ENCODE measurements at places on chromosomes 3 and 15.

DNA sequence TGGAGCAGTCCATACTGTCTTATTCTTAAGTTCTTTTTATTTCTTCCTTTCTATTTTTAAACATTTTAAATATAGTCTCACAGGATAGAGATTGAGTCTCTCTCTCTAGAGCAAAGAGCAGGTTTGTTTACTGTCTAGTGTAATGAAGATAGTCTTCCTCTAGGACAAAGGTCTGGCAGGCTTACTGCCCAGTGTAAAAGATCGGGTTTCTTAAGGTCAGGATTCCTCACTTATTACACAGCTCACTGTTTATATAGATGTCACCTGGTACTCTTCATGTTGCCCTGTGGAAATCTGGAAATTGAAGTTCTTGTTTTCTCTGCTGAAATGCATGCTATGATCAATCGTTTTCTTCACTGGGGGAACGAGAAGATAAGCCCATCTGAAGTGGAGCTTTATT lies 76.0 kb downstream of the ZBBX start:
- no peak for DNase-seq

DNA sequence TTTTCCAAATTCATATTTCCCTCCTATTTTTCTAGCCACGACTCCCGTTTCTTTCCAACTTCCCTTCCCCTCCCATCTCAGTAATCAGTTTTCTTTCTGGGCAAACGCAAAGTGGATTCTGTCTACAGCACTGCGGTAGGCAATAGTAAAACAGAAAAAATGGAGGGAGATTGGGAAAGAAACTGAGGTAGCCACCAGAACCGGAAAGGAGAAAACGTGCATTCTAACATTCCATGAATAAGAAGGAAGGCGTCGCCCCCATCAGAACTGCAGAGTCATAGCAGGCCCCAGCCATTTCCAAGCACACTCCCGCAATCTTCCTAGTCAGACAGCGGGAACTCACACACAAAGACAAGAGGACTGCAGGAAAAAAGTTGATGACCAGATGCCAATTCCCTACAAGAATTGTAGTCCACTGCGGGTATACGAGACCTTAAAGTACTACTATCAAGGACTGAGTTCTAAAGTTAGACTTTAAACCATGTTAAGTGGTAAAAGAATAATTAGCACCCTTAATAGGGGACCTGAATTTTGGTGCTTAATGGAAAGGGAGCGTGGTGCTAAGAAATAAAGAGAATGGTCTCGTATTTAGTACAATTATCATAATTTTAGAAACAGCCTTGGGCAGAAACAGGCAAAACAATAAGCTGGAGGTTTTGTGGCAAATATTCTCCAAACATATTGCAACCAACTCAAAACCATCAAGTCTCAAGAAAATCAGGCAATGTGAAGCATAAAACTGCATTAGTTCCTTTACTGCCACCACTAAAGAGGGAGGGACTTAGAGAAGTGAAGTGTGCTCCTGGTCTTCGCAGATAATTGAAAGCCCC lies 1.4 kb downstream of the PFN2 start:
- DNase-seq, result no peak

GRCh38 chr15:58977887-58978286 lies 9.6 kb upstream of the RNF111 start:
- no peak for DNase-seq

DNA sequence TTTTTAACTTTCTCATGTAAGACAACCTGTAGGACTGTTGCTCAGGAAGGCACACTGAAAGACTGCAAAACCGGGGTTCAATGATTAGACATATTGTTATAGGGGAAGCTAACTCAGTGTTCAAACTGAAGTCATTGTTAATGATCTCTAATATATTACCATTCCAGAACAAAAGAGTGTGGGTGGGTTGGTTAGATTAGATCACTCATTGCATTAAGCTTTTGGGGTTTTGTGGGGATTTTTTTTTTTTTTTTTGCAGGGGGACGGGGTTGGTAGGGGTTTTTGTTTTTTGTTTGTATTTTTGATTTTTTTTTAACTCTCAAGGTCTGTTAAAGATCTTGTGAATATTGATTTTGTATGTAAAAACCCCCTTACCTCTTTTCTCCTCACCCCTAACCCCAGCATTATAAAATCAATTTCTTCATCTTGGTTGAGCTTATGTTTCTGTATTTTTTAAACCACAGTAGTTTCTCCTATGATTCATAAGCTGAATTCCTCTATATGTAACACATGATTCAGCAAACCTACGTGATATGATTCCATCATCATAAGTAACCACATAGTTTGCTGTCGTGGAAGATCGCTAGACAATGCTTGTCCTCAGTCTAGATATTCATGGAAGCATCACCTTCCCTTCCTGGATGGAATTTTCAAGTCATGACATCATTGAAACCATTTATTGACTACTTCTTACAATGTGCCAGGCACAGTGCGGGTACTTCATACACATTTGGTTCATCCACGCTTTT lies 544.1 kb upstream of the MDFIC2 start:
- DNase-seq, result no peak

Data from stimulated activated CD4-positive, alpha-beta T cell treated with anti-CD3 and anti-CD28 coated beads, Interleukin-12 subunit alpha, Interleukin-12 subunit beta, amount 100 ng/mL, for 24 hours (primary cell).